Ascending aorta (tissue), 2 donors: ENCODE measurements at places on chromosomes 13 and 19.
A peak's percentile ranks its signal among the peaks of the same experiment; 100 is the strongest.

- no peak for DNase-seq
Measured at GRCh38 chr19:57667228-57667627, 1.5 kb upstream of the ZSCAN4 start.

- DNase-seq, result no peak
Measured at GRCh38 chr19:55082020-55082851, 6.6 kb downstream of the EPS8L1 start.

GRCh38 chr13:78816592-78816991, 157.6 kb upstream of the OBI1 start:
- no peak for DNase-seq

GRCh38 chr19:9818175-9818733, 625 bp downstream of the FBXL12 start:
- DNase-seq, result no peak

- no peak for DNase-seq
Measured at GRCh38 chr19:50943074-50943828, 9.6 kb downstream of the KLK5 start.

- DNase-seq, result no peak
Measured at GRCh38 chr13:26053418-26053980, 1.7 kb upstream of the SHISA2 start.

DNA sequence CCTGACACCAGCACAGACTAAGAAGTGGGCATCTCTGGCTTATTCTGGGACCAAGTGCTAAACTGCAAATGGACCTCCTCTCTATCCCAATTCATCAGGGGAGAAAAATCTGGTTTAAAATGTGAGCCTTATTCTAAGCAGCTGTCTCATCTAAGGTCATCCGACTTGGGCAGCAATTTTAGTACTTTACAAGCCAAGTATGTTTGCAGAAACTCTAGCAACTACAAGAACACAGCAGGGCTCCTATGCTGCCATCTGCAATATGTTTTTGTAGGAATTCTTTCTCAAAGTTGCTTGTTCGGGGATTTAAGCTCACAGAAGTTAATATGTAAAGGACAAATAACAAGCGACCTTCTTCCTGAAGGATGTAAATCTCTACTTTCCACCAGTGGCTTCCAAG, 113.1 kb downstream of the FOXO1 start:
- DNase-seq, result no peak

DNA sequence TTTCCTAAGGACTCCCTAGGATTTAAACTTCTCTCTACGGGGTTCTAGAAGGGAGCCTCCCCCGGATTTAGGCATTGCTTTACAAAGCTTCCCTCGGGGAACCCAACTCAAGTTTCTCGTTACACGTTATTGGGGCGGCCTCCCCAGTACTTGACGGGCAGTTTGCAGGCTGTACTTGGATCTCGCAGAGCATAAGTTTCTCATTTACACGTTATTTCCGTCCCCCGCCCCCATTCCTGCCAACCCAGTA, 584 bp downstream of the SMG9 start:
- no peak for DNase-seq

- peak; percentile 67 for DNase-seq
Measured at GRCh38 chr19:55086730-55087541, 11.3 kb downstream of the EPS8L1 start.

DNA sequence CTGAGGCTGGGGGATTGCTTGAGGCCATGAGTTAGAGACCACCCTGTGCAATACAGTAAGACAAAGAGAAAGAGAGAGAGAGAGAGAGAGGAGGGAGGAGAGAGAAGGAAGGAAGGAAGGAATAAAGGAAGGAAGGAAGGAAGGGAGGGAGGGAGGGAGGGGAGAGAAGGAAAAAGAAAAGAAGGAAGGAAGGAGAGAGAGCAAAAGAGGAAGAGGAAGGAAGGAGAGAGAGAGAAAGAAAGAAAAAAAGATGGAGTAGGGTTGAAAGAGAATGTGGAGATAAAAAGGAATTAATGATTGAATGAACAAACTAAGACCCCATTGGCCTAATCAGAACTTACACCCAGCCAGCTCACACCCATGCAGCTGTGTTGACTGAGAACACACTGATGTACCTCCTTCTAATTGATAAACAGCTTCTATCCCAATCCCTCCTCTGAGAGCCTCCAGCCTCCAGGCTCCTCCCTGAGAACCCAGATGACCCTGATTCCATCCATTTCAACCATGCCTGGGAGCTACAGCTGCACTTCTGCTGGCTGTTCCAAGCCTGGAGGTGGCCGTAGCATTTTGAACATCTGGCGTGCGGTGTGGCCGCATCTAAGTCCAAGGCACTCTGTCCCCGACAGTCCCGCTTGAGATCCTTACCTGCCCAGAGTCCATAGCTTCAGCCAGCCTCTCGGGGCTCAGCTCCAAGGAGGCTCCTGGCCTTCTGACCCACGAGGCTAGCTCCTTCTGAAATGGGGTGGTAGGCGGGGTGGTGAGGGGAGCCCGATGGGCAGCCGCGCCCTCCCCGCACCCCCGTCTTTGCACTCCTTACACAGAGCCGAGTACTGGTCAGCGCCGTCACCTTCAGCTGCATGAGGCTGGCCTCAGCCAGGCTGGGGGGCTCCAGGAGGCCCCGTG, 1.1 kb downstream of the PRODH2 start:
- no peak for DNase-seq

- no peak for DNase-seq
Measured at GRCh38 chr13:28000567-28000966, 12.1 kb upstream of the URAD start.

DNA sequence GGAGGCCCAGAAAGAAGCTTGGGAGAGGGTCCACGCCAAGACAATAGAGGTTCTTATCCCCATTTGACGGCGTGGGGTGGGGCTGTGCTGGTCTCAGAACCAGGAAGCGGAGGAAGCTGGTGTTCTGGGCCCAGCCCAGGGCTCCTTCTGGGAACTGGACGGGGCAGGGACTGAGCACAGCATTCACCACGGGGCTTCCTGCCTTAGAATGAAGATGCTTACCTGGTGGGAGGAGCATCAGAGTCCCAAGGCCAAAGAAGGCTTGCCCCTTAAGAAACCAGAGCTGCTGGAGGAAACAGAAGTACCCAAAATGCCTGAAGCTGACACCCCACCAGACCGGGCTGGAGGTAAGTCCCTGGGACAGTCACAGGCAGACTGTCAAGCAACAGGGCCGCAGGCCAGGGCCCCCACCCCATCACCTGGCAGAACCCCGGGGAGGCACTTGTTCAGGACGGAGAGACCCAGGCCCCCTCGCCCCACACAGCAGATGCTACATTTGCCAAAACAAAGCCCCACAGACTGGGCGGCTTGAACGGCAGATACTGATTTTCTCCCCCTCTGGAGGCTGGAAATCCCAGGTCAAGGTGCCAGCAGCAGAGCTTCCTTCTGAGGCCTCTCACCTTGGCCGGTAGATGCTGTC, 17.8 kb upstream of the IGLON5 start:
- no peak for DNase-seq

DNA sequence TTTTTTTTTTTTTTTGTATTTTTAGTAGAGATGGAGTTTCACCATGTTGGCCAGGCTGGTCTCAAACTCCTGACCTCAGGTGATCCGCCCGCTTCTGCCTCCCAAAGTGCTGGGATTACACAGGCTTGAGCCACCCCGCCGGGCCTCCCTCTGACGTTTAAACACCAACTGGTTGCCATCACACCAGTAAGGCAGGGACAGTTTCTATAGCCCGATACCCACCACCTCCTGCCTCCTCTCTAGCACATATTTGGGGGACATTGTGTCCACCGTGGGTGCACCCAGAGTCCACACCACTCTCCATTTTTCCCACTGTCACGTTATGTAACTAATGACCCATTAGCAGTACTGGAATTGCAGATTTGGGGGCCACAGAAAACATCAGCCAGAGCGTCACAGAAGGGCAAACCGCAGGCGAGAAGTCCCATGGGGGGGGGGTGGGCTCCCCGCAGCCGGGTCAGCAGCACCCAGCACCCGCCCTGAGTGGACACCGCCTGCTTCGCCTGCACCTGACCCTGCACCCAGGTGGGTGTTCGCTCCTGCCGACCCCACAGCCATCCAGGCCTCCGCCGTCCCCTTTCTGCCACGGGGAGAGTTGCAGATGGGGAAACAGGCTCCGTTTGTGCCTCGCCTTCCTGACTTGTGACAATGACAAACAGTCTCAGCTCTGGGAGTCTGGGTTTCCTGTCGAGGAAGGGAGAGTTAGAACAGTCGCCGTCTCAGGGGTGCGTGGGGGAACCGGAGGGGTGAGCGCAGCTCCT, 3.6 kb downstream of the ONECUT3 start:
- DNase-seq, result no peak

DNA sequence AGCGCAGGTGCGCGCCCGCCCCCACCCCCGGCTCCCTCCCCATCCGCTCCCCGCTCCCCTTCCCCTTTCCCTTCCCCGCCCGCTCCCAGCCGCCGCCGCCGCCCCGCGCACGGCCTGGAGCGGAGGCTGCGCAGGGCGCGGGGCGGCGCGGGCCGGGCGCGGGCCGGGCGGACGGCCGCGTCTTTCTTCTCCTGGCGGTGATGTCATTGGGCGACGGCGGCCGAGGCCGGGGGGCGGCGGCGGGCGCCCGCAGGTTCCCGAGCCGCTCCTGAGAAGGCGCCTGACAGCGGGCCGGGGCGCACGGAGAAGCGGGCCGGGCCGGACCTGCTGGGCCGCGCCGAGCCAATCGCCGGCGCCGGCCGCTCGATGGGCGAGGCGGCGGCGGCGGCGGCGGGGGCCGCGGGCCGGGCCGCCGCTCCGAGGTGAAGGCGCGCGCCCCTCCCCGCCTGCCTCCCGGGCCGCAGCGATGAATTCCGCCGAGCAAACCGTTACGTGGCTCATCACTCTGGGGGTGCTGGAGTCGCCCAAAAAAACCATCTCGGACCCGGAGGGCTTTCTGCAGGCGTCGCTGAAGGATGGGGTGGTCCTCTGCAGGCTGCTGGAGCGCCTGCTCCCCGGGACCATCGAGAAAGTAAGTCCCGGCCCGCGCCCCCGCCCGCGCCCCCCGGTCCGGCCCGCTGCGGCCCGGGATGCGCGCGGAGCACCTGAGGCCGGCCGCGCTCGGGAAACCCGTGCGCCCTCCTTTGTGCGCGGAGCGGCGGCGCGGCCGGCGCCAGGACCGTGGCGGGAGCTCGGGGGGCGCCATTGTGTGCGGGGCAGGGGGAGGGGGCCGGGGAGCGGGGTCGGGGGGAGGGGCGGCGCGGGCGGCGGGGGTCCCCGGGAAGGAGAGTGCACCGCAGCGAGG, at the start of gene ARHGEF7:
TSS of gene ARHGEF7 (plus strand) at position 250 of the 904 bp plus-strand sequence. CDS start at position 467, 217 bp downstream.
- DNase-seq, result no peak

DNA sequence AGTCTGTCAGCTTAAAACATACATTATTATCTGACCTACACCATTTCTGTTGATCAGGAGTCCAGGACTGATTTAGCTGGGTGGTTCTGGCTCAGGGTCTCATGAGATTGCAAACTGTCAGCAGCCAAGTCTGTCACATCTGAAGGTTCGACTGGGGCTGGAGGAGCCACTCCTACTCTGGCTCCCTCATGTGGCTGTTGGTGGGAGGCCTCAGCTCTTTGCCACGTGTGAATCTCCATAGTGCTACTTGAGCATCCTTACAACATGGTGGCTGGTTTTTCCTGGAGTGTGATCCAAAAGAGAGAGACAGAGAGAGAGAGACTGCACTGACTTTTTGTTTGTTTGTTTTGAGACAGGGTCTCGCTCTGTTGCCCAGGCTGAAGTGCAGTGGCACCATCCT, 63.6 kb upstream of the NFIC start:
- no peak for DNase-seq

GRCh38 chr13:36839281-36839680, 20.3 kb downstream of the RFXAP start:
- DNase-seq, result no peak

DNA sequence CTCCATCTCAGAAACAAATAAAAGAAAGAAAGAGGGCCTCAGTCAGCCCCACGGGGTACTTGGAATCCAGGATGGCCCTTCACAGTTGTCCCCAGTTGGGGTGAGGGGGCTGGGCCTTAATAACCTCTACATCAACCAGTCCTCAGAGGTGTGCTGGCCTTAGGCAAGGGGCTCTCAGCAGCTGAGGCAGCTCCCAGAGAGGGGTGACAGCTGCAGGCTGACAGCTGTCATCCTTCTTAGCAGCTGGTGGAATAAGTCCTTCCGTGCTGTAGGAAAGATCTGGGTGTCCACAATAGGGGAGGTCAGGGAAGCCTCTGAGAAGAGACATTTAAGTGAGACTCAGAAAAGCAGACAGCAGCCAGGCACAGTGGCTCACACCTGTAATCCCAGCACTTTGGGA, 7.4 kb downstream of the BCAM start:
- no peak for DNase-seq

DNA sequence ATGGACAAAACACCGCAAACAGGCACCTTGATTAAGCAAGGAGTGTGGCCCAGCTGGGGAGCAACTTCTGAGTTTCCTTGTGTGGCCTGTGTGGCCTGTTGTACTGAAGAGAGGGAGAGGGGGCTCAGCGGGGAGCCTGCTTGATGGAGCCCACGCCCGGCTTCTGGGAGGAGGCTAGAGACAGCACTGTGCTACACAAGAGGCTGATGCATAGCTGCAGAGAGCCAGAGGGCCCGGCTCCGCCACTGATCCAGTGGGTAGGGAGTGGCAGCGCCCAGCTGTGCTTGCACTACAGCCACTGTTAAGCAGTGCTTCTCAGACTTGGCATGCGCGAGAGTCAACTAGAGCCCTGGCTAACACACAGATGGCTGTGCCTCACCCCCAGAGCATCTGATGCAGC, 19.0 kb downstream of the LYL1 start:
- no peak for DNase-seq

DNA sequence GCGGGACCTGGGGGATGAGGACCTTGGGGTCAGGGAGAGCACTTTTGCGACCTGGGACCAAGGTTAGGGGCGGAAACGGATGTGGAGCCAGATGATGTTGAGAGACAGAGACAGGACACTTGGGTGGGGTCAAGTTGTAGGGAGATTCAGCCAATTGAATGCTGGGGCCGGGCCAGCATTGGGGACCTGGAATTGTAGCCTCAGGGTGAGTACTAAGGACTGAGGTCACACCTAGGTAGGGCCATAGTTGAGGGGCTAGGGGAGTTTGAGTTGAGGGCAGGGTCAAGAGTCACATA, 1.2 kb downstream of the ALKBH7 start:
- no peak for DNase-seq

DNA sequence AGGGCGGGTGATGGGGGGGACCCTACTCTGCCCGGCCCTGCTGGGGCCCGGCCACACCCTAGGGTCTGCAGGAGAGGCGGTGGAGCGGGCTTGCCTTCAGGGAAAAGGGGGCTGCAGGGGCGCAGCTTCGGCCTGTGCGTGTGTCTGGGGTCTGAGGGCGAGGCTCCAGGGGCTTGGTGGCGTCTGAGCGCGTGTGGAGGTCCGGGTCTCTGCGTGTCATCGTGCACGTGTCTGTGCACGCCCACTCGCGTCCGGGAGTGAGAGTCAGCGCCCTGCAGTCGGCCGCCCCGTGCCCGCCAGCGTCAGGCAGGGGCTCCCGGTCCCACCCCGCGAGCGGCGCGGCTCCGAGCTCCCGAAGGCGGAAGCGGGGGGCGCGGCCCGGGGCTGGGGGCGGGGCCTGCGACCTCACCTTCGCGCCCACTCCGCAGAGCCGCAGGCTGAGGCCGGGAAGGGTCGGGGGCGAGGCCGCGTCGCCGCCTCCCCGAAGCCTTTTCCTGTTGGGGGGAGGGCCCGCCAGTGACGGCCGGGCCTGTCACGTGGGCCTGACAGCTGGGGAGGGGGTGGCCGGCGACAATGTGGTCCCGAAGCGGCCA, at the start of gene ARHGAP45:
TSS of gene ARHGAP45 (plus strand) at position 420 of the 593 bp plus-strand sequence. CDS start 239 bp downstream, outside the sequence.
- no peak for DNase-seq
